ENCODE measurements at places on chromosomes 12 and 14. TPM values are rescaled to one million over a fixed set of nuclear protein-coding genes. Genes with fewer than 3 reads are reported as not detected.
A peak's percentile ranks its signal among the peaks of the same experiment; 100 is the strongest.

Gene PRORP
- 39.8 TPM for total RNA-seq

DNA sequence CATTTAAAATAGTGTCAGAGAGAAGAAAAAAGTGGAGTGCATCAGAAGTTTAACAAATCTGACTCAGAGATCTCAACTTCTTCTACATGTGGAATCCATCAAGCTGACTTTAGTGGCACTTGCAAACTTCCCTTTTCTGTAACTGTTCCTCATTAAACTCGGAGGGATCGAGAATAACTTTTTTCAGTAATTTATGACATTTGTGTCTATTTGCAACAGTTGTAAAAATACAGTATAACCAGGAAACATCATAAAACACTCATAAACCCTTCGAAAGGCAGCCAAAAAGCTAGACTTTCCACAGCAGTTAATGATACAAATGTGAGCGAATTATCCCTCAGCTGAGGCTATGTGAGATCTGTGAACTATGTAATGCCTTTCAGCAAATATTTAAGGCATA lies 1936.8 kb upstream of the SEL1L start:
- DNase-seq, result no peak

DNA sequence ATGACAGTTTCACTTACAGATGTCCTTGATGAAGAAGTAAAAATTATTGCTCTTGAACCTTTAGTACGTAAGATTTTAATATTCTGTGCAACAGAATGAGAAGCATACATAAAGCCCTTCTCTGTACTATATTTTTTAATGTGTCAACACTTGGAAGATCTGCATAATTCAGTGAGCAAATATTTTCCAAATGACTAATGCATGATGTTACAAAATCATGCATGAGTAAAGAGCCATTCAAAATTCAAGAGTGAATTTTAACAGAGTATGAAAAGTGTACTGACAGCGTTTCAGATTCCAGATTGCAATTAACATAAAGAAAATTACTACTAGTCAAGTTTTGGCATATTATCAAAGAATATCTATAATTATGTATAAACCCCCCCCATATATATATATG lies 101.4 kb upstream of the BBS10 start:
- no peak for DNase-seq

DNA sequence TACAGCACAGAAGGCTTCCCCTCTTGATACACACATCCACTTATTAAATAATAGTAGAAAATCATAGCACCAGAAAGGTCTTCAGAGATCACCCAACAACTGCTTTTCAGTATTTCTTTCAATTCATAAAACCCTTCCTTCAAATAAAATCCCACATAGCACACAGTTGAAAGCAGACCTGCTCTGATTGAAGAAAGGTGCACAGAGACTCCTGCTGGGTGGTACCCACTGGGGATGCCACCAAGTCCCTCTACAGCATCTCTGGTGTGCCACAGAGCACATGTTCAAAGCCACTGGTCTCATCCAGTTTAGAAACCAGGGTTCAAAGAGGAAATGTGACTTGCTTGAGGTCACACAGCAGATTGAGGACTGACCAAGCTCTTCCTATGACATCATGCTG lies 427.5 kb downstream of the BCL11B start:
- no peak for DNase-seq

Gene IGF1
- total RNA-seq, result 1.0 TPM

- peak; percentile 72 for DNase-seq
Measured at GRCh38 chr14:99192028-99192621, 79.9 kb downstream of the BCL11B start.

DNA sequence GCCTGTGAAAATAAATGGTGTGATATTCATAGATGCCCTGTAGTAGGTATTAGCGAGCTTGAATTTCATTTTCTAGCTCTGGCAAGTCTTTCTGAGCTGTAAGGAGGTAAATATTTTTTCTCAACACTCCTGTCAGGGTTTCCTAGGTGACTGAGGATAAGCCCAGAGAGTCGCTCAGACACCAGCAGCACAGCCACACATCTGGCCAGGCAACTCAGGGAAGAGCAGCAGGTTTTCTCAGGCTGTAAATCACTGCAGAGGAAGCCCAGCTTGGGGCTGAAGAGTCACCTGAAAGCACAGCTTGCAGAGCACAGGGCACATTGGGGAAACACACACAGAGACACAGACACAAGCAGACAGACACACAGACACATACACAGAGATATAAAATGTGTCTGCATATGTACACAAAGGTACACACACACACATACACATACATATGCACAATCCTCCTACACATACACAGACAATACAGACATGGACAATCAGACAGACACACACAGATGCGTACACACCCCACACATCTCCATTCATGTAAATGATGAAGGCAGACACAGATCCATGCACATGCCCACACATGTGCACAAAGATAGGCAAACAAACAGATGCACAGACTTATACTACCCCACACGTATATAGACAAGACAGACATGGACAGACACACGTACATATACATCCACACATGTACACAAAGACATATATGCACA lies 232.0 kb upstream of the TMTC1 start:
- no peak for DNase-seq

- DNase-seq, result no peak
Measured at GRCh38 chr14:70394674-70395306, 22.1 kb downstream of the SYNJ2BP start.

GRCh38 chr14:22565391-22565945 lies 23.6 kb downstream of the DAD1 start:
- no peak for DNase-seq

Gene TMEM116
- total RNA-seq, result 3.1 TPM

GRCh38 chr12:22415342-22416309 lies 81.1 kb upstream of the ST8SIA1 start:
- no peak for DNase-seq

Gene CAPS2
- total RNA-seq, result under 0.01 TPM

DNA sequence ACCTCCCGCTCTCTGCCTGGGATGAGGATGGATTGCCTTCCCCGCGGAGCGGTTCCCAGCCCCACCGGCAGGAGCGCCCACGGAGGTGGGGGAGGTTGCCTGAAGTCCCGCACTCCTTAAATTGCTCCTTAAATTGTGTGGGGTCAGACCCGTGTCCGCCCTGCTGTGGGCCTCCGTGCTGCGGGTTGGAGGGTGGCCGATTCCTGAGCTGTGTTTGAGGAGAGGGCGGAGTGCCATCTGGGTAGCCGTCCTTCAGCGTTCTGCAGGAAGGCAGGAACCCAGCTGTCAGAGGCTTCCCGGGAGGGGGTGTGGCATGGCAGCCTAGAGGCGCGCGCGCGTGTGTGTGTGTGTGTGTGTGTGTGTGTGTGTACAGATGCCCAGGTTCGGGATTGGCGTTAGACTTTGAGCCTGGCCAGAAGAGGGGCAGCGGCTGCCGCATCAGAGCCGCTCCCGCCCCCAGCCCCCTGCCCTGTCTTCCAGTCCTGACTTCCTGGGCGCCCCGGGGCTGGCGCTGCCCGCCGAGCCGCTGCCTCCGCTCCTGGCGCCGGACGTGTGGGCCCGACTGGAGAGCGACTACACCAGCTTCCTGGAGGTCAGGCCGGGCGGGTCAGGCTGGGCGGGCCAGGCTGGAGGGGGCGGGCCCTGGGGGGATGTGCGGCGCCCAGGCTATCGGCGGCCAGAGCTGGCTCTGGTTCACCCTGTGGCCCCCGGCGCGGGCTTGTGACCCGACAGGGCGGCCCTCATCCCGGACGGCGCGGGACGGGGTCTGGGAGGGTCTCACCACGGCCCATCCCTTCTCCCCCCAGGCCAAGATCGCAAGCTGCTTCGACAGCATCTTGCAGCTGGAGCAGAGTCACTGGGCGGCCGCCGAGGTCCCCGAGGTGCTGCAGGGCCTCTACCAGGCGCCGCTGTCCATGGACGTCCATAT lies 9.2 kb downstream of the EXOC3L4 start:
- peak; percentile 26 for DNase-seq

DNA sequence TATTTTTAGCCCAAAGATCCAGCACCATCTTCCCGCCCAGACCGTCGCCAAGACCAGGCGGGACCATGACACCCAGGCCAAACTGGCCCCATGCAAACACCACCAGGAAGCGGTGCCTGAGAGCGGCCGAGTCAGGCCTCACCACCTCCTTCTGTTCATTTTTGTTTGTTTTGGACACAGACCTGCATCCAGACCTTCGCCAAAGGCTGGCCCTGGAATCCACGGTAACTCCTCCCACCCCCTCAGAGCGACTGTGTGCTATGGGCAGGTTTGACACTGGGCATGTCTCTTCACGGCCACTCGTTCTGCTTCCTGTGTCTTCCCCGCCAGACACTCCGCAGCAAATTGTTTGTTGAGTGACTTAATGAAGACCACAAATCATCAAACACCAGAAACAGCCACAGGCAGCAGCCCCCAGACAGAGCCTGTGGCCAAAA lies 47.1 kb downstream of the NCOR2 start:
- DNase-seq, result peak; percentile 78

DNA sequence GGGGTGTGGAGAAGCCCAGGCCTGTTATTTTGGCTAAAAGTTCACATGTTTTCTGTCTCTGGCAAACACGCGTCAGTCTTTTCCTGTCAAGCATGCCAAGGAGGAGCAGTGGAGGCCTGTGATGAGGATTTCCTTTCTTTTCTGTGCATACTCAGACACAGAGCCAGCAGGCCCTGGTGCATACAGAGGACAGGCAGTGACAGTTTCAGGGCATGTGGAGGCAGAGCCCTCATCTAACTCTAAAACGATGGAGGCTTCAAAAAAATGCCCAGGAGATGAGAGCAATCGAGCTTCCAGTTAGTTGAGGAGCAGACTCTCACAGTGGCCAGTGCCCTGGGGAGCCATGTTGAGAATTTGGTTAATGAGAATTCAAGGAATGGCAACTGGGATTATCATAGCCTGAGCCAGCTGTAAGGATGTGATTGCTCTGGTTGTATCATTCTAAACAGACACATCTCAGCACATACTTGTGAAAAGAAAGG lies 66.5 kb downstream of the TRAFD1 start:
- DNase-seq, result peak; percentile 73

DNA sequence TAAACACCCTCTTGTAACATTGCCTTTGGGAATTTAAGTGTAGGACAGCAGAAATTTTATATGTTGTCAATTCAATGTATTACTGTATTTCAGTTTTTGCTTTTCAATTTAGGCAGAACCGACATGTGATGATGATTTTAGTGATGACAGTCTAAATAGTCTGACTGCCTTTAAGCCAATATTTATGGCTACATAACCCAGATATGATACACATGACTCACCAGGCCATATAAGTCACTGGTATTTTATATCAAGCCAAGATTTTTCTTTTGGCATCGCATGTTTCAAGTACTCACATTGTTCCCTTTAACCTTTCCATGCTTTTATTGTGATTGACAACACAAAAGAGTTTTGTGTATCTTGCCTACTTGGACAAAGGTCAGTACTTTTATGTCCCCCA lies 13.6 kb upstream of the PPM1A start:
- DNase-seq, result no peak

- DNase-seq, result no peak
Measured at GRCh38 chr14:19828314-19828713, 24.7 kb downstream of the OR4N2 start.

Gene C12orf54
- total RNA-seq, result not detected

Gene LIN7A
- 0.19 TPM for total RNA-seq
